ENCODE measurements at places on chromosomes 4 and X. TPM values are rescaled to one million over a fixed set of nuclear protein-coding genes. Genes with fewer than 3 reads are reported as not detected.

HELT gene
- total RNA-seq, result not detected

RIBC1 gene
- total RNA-seq, result 3.5 TPM

BEND4 gene
- 0.12 TPM for total RNA-seq

TREX2 gene
- not detected for total RNA-seq

CXorf65 gene
- total RNA-seq, result not detected

UBE2K gene
- total RNA-seq, result 32.4 TPM

GPR173 gene
- not detected for total RNA-seq

EOLA2 gene
- total RNA-seq, result 52.6 TPM

ADH7 gene
- not detected for total RNA-seq

ESX1 gene
- total RNA-seq, result not detected

SLC9B1 gene
- total RNA-seq, result not detected

CASP3 gene
- 63.7 TPM for total RNA-seq

MID1 gene
- 0.06 TPM for total RNA-seq

Measured in G401 (cell line).